ENCODE measurements at places on chromosomes 16 and 17.

- no peak for DNase-seq
Measured at GRCh38 chr17:35082073-35082657, 18.7 kb upstream of the RFFL start.

- no peak for DNase-seq
Measured at GRCh38 chr17:63644846-63645245, 22.6 kb downstream of the MAP3K3 start.

DNA sequence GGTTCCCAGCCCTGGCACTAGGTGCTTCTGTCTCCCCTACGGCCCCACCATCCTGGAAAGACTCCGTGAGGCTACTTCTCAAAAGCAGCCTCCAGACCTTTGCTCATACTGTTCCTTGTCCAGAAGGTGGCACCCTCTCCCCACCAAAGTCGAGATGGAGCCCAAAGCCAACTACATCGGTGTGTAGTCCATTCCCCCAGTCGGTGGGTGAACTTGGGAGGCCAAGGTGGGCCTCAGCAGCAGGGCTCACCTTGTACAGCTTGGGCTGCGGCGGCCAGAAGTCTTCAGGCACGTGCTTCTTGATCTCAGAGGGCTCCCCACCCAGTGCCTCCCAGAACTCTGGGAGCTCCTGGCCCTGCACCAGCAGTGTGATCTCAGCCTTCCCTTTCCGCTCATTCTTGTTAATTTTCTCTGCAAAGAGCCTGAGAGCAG lies 10.2 kb downstream of the FLII start:
- peak; percentile 34 for DNase-seq

GRCh38 chr16:19879241-19879792 lies 5.3 kb downstream of the GPRC5B start:
- DNase-seq: no peak

- no peak for DNase-seq
Measured at GRCh38 chr17:74631468-74632450, 8.2 kb upstream of the CD300E start.

- DNase-seq: no peak
Measured at GRCh38 chr16:83733301-83733700, 74.5 kb upstream of the HSBP1 start.

Measured in activated CD4-positive, CD25-positive, alpha-beta regulatory T cell (primary cell).